ENCODE measurements at places on chromosomes 11 and 22. TPM values are rescaled to one million over a fixed set of nuclear protein-coding genes. Genes with fewer than 3 reads are reported as not detected.

UPK2 gene
- 0.74 TPM for polyA plus RNA-seq

HOATZ gene
- not detected for polyA plus RNA-seq

RASL10A gene
- polyA plus RNA-seq: 0.99 TPM

ALDH3B1 gene
- polyA plus RNA-seq: 0.52 TPM

EHF gene
- not detected for polyA plus RNA-seq

AQP11 gene
- polyA plus RNA-seq: 3.4 TPM

MMP7 gene
- polyA plus RNA-seq: not detected

POU2AF2 gene
- not detected for polyA plus RNA-seq

TESMIN gene
- polyA plus RNA-seq: 54.9 TPM

KRTAP5-2 gene
- polyA plus RNA-seq: not detected

TRIM51 gene
- 0.14 TPM for polyA plus RNA-seq

YAP1 gene
- 19.5 TPM for polyA plus RNA-seq

HIC2 gene
- polyA plus RNA-seq: 8.0 TPM

MEI1 gene
- 0.87 TPM for polyA plus RNA-seq

KCNQ1OT1 gene
- polyA plus RNA-seq: 0.89 TPM

F2 gene
- polyA plus RNA-seq: 0.31 TPM

CCDC116 gene
- polyA plus RNA-seq: not detected

OR5A1 gene
- polyA plus RNA-seq: 0.21 TPM

SMIM35 gene
- polyA plus RNA-seq: not detected

ARFIP2 gene
- 35.4 TPM for polyA plus RNA-seq

CPSF7 gene
- 30.6 TPM for polyA plus RNA-seq

GLYATL2 gene
- polyA plus RNA-seq: 0.57 TPM

C11orf86 gene
- 0.74 TPM for polyA plus RNA-seq

SCGB1D2 gene
- polyA plus RNA-seq: not detected

BET1L gene
- polyA plus RNA-seq: 22.8 TPM

SGSM1 gene
- 3.0 TPM for polyA plus RNA-seq

CHST1 gene
- polyA plus RNA-seq: 2.1 TPM

MOGAT2 gene
- polyA plus RNA-seq: not detected

RIBC2 gene
- 1.8 TPM for polyA plus RNA-seq

GTPBP1 gene
- polyA plus RNA-seq: 31.0 TPM

CCDC188 gene
- polyA plus RNA-seq: not detected
